ENCODE measurements at places on chromosomes 7 and 10.

GRCh38 chr7:41084381-41084780 is 618.5 kb downstream of the INHBA start:
- no peak for DNase-seq

- DNase-seq = no peak
Observed at GRCh38 chr7:77226357-77226839, 26.8 kb upstream of the FGL2 start.

DNA sequence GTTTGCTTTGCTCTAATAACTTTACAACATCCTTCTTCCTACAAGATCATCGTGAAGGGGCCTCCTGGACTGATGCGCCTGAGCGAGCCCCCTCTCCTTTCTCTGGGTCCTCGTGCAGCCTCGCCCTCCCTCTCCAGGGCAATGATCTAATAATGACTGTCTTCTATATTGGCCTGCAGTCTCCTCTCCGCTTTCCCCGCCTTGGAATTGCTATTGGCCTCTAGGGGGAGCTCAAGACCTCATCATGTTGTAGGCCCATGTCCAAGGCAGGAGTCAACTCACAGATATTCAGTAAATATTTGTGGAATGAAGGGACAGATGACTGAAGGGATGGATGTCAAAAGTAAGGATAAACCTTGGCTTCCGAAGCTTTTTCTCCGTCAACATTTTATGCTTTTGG is 1180.3 kb downstream of the TYW1 start:
- no peak for DNase-seq

- no peak for DNase-seq
Observed at GRCh38 chr10:113089551-113089950, 139.5 kb downstream of the TCF7L2 start.

GRCh38 chr10:31457858-31458257 is 138.8 kb downstream of the ZEB1 start:
- no peak for DNase-seq

DNA sequence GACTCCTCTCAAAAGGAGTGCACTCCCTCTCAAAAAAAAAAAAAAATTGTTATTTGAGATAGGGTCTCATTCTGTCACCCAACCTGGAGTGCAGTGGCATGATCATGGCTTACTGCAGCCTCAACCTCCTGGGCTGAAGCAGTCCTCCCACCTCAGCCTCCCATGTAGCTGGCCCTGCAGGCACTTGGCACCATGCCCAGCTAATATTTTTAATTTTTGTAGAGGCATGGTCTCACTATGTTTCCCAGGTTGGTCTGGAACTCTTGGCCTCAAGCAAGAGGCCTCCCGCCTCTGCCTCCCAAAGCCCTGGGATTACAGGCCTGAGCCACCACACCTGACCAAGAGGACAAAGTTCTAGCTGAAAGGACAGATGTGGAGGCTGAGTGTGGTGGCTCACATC is 120.3 kb downstream of the EPC1 start:
- DNase-seq = no peak

- DNase-seq = no peak
Observed at GRCh38 chr7:81600608-81601007, 169.2 kb downstream of the HGF start.

- no peak for DNase-seq
Observed at GRCh38 chr7:25619963-25620799, 391.9 kb upstream of the NPVF start.

GRCh38 chr7:27144781-27145164 is 1.3 kb upstream of the HOXA5 start:
- no peak for DNase-seq

- DNase-seq = no peak
Observed at GRCh38 chr10:30967650-30968410, 63.8 kb downstream of the ZNF438 start.

DNA sequence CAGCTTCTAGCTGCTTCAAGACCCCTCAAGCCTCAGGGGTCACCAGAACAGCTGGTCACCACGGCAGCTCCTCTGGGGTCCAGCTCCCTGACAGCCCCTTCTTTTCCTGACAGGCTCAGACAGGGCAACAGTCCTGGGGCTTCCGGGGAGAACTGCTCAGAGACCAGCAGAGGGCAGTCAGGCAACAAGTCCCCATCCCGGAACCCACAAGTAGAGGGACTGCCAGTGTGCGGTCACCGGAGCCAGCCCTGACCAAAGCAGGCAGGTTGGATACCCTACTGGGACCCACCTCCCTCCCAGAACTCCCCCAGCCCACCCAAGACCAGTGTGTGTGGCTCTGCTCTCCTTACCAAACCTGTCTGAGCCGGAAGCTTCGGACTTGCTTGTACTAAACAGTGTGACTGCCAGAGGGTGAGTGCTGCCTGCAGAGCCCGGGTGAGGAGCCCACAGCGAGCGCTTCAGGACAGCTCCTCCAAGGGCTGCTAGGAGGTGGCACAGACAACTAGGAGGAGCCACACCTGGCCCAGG is 40.3 kb downstream of the YKT6 start:
- peak; percentile 40 for DNase-seq

DNA sequence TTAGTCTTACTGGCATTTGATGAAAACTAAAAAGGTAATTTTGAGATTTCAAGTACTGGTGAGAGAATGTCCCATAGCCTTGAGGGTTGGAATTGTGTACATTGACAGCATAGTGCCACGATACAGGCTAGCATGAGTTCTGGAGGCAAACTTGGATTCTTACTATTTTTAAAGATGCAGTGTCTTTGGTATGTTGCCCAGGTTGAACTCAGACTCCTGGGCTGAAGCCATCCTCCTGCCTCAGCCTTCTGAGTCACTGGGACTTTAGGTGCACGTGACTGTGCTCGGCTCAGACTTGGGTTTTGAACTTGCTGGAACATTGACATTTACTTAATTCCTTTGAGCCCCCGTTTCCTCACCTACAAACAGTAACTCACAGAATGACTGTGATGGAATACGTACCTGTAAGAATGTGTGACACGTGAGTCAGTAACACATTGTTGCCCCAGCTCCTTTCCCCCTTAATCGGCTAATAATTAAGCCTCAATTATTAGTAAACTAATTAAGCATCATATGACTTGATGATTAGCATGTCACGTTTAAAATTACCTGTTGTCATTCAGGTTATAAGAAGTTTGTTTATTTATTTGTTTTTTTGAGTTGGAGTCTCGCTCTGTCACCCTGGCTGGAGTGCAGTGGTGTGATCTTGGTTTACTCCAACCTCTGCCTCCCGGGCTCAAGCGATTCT is 10.6 kb downstream of the DNAJB6 start:
- DNase-seq = no peak

- no peak for DNase-seq
Observed at GRCh38 chr7:1725766-1726630, 55.9 kb downstream of the ELFN1 start.

DNA sequence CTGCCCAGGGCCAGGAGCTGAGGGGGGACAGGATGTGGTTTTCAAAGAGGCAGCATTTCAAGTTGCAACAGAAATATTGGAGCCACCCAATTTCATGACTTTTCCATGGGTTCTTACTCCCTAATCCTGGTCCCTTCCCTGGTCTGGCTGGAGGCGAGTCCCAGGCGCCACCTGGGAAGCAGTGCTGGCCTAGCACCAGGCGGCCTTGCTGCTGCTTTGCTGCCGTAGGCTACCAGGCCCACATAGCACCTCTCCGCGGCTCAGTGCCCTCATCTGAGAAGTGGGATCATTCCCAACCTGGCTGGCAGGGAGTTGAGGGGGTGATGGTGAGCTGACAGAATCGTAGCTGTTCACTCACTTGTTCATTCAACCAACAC is 33.7 kb downstream of the ZMIZ1 start:
- no peak for DNase-seq

GRCh38 chr7:77958436-77958835 is 159.9 kb downstream of the PHTF2 start:
- no peak for DNase-seq

Data from activated CD4-positive, alpha-beta T cell treated with anti-CD3 and anti-CD28 coated beads for 1 hour (primary cell).